Stimulated activated CD8-positive, alpha-beta memory T cell treated with anti-CD3 and anti-CD28 coated beads, Interleukin-4, amount 100 ng/mL, for 24 hours (primary cell): ENCODE measurements at places on chromosomes 16 and 17.

DNA sequence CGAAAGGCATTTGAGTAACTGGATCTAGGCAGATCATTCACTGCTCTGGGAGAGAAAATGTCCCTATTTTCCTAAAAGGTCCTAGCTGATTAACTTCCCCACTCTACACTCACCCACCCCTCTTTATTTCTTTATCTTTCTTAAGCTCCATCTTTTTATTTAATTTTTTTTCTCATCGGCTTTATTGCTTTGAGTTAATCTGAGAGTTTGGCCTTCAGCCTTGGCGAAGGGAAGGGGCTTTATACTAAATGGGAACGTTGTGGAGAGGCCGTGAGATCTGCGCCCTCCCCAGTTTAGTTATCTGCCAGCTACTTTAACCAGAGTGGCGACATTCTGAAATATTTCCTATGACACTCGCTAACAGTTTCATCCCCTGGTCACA is 882 bp upstream of the TOX3 start:
- DNase-seq = no peak

GRCh38 chr17:80761110-80761871 is 216.7 kb downstream of the RPTOR start:
- DNase-seq = peak; percentile 48

DNA sequence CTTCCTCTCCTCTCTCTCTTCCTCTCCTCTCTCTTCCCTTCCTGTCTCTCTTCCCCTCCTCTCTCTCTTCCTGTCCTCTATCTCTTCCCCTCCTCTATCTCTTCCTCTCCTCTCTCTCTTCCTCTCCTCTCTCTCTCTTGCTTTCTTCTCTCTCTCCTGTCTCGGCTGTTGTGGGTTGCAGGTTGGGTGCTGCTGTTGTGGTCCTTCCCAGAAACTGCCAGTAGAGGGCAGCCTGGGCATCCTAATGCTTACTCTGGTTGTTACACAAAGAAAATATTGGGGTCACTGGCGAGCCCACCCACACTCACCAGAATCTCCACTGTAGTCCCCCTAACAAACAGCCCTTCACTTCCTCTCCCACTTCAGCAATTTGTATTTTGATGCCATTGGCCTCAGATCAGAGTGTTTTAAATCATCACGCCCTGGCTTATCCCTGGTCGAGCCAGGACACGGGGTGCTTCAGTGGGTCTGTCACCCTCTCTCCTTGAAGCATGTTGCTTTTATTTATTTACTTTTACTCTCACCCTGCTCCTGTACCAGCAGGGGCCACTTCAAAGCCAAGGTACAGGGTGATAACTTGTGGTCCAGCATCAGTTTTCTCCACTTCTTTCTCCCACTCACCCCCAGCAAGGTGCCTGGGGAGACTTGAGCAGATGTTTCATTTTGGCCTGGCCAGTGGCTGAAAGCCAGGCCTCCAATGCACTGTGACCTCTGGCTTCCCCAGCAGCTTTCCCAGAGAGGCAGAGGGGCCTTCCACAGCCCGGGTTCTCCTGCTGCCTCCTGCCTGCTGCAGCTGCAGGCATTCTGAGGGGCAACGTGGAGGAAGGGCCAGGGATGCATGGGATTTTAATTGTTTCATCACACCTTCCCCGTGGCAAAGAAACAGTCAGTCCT is 4.7 kb upstream of the MMP15 start:
- DNase-seq = no peak

GRCh38 chr17:82372249-82373071 is 895 bp downstream of the UTS2R start:
- no peak for DNase-seq

DNA sequence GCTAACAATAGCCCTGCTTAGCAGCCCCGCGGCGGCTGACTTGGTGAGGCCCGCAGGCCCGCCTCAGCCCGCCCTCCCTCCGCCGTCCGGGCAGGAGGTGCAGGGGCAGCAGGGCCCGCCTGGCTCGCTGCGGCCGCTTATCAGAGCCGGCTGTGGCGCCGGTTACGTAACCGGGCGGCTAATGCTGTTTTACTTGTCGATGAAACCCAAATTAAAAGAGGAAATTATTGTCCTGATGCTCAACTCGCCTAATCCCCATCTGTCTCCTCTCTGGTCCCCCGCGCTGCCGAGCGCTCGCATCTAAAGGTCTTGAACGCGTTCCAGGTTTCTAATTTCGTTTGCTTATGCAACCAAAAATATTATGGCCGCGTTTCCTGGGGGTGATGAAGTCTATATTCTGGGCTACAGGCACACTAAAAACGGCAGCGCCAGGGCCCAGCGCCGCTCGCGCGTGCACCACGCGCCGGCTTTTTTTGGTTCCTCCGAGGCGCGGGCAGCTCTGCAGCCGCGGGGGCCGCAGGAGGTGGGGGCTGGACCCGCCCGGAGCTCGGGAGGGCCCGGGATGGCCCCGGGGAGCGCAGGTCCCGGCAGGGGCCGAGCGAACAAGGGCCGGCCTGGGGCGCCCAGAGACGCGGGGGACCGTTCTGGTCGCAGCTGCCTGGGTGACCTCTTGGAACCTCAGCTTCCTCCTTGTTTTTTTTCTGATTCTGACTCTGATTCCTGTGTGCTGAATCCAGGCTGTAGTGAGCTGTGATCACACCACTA is 65.2 kb upstream of the TOB1 start:
- peak; percentile 21 for DNase-seq

- DNase-seq = no peak
These were observed 43.0 kb downstream of the GAN start for GRCh38 chr16:81357711-81358260.

DNA sequence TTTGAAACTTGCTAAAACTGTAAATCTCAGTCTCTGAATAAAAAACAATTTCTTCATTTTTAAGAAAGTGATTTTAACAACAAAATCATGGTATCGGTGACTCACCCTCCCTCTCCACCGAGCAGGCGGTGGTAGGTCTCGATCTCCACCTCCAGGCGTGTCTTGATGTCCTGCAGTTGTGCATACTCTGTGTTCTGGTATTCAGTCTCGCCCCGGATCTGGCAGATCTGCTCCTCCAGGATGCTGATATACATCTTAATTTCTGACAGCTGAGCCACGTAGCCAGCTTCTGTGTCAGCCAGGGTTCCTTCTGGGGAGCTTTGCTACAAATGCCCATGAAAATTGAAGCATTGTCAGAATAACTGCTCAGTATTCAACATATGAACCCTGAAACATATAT is 15.4 kb upstream of the KRT24 start:
- no peak for DNase-seq

- no peak for DNase-seq
These were observed 152.9 kb upstream of the C16orf82 start for GRCh38 chr16:26913851-26914250.

- no peak for DNase-seq
These were observed 140.9 kb upstream of the WSB1 start for GRCh38 chr17:27153005-27153404.

DNA sequence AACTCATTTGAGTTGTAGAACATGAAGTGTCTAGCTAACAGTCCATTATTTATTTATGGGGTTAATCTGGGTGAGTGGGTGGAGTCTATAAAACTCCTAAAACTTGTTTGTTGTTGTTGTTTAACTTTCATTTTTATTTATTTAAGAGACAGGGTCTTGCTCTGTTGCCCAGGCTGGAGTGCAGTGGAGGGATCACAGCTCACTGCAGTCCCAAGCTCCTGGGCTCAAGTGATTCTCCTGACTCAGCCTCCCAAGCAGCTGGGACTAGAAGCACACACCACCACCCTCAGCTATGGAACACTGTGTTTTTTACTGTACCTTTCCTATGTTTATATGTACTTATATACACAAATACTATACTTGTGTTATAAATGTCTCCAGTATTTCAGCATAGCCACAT is 77.8 kb upstream of the CLEC18B start:
- DNase-seq = no peak

DNA sequence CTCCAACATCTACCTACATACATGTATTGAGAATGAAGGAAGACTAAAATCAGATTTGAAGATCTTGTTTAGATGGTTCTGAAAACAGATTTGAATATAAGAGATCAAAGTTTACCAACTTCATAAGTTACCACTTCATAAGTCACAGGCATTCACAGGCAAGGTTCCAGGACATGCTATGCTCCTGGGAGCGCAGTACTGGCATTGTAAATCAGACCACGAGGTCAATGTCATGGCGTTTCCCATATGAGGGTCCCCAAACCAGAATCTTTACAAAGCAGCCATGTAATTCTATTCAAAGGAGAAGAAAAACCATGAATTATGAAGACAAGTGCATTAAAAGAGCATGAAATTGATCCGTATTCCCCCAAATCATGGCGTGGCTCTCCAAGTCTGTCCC is 3.0 kb downstream of the CDH11 start:
- no peak for DNase-seq

GRCh38 chr16:66960270-66960669 is 796 bp upstream of the CES3 start:
- no peak for DNase-seq

GRCh38 chr17:56629531-56630075 is 36.1 kb downstream of the NOG start:
- DNase-seq = no peak

DNA sequence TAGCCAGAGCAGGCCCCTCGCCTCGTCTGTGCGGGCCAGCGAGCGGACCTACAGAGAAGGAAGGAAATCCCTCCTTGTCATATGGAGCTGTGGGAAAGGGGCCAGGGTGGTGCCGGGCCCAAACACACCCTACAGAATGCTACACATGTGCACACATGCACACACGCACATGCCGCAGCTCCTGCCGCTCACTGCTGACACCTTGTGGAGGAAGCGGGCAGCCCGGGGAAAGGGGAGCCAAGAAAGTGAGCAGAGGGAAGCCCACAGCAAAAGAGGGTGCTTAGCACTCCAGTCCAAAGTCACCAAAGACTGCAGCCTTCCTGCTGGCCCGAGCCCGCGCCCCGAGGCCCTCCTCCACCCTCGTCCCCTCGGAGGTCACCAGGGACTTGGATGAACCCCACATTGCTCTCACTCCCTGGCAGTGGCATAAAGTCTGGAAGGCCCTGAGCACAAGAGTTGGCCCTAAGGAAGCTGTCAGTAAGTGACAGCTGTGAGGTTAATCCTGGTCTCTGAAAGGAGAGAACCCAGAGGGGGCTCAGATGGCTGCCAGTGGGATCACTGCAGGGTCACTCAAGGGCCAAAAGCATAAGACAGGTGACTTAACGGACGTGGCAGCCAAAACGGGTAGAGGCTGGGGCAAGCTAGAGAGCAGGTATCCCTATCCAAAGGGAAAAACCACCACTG is 68.2 kb downstream of the MYO18A start:
- DNase-seq = peak; percentile 70

GRCh38 chr17:77733576-77734296 is 224.8 kb upstream of the TNRC6C start:
- no peak for DNase-seq

DNA sequence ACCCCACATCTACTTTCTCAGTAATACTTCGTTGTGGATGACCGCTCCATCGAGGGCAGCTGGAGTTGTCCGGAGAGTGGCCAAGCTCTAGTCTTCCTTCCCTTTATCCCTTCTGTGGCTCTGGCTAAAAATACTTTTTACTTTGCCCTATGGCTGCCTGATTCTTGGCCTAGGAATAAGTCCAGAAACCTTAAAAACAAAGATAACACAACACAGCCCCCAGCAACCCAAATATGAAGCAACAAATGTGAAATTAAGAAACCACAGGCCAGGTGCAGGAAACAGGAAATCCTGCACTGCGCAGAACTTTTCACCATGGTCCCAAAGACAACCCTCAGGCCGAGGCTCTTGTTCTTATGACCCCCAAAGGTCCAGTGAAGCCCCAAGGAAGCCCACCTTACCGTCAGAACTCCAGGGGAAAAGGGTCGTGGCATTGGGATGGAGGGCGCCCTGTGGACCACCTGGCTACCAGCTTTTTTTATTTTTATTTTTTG is 26.0 kb downstream of the TK2 start:
- no peak for DNase-seq

DNA sequence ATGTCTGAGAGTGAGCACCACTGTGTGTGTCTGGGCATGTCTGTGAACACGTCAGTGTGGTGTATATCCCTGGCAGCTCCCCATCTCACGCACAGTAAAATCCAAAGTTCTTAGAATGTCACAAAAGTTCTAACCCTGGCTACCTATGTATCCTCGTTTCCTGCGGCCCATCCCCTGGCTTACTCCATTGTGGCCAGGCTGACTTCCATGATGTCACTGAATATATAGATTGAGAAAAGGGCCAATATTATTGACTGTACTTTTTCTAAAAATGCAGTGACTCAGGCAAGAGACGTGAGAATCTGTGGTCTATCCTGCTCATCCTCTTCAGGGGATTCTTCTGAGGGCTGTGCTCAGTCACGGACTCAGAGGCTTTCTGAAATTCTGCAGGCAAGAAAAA is 963 bp upstream of the METTL22 start:
- no peak for DNase-seq

DNA sequence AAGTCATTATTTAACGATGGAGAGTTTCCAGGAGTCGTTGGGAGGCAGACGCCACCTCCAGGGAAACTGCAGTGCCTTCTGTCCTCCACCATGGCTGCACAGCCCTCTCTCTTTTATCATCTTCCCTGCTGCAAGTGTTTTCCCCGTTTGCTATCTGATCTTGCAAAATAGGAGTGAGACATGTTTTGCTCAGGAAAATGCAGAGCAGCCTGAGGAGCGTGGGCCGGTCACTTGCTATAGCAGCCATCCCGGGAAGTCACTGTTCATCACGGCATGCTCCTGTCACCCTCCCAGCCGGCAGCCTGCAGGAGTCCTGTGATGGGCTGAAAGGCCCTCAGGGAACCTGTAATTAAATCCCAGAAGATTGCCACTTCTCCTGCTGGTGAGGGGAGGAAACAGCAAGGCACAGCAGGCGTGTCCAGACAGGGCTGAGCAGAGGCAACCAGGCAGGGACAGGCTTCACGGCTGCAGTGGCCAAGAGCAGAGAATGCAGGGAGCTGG is 143.1 kb downstream of the GSG1L start:
- DNase-seq = no peak

DNA sequence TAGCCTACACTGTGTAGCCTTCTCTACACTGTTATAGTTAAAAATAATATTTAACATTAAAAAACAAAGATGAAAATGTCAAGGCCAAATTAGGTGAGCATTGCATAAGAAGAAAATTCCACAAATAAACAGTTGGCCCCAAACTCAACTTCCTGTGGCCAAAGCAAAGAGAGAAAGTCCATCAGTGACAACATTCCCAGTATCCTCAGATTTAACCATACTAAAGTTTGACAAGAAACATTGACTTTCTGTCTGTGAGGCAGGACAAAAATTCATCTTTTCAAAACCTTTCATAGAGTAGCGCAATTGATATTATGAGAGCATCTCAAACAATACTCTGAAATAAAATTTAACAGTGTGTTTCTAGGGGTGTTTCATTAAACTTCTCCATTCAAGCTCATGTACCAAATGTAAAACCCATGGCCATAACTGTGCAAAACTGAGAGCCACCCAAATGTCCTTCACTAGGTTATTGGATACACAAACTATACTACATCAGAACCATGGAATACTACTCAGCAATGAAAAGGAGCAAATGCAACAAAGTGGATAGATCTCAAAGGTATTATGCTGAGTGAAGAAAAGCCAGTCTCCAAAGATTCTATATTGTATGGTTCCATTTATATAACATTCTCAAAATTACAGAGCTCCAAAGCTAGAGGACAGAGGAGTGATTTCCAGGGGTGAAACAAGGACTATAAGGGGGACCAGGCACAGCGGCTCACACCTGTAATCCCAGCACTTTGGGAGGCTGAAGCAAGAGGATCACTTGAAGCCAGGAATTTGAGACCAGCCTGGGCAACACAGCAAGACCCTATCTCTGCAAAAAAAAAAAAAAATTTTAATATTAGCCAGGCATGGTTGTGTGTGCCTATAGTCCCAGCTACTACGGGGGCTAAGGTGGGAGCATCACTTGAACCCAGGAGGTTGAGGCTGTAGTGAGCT is 38.7 kb downstream of the TMEM114 start:
- DNase-seq = no peak

- no peak for DNase-seq
These were observed 8.4 kb downstream of the AIPL1 start for GRCh38 chr17:6426356-6427101.
